Right cardiac atrium (tissue), 5 donors: ENCODE measurements at places on chromosomes 5 and 9. TPM values are rescaled to one million over a fixed set of nuclear protein-coding genes. Genes with fewer than 3 reads are reported as not detected.

DNA sequence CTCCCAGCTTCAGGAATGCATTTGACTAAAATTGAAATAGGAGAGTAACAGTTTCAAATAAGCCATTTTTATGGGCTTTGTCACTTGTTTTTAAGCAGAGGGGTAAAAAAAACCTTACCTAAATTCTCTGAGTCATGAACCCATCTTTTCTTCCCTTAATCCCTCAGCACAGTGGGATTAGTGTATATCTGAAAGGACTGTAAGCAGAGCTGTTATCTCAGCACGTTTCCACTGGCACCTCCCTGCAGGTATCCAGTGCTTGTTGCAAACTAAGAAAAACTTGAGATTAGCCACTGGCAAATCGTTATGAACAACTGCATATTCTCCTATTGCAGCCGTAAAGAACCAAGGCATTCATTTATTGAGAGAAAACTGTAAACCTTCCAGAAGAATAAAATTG is 872.7 kb downstream of the EFNA5 start:
- DNase-seq = no peak

- no peak for DNase-seq
These were observed 15.9 kb downstream of the MAN2A1 start for GRCh38 chr5:109705596-109705995.

PCDHGB2 gene
- 3.5 TPM for total RNA-seq

PDE6A gene
- 0.11 TPM for total RNA-seq

CER1 gene
- not detected for total RNA-seq

PLEKHG4B gene
- not detected for total RNA-seq
